Activated CD8-positive, alpha-beta memory T cell treated with anti-CD3 and anti-CD28 coated beads, Interleukin-2, amount 50 U/mL, for 48 hours (primary cell): ENCODE measurements at places on chromosomes 11 and 22.

GRCh38 chr11:24496736-24497725, at the start of gene LUZP2:
LUZP2 (plus strand) TSS chr11:24497053.
- no peak for DNase-seq

GRCh38 chr11:118050208-118050891, 26.5 kb upstream of the TMPRSS4 start:
- DNase-seq: peak; percentile 51

DNA sequence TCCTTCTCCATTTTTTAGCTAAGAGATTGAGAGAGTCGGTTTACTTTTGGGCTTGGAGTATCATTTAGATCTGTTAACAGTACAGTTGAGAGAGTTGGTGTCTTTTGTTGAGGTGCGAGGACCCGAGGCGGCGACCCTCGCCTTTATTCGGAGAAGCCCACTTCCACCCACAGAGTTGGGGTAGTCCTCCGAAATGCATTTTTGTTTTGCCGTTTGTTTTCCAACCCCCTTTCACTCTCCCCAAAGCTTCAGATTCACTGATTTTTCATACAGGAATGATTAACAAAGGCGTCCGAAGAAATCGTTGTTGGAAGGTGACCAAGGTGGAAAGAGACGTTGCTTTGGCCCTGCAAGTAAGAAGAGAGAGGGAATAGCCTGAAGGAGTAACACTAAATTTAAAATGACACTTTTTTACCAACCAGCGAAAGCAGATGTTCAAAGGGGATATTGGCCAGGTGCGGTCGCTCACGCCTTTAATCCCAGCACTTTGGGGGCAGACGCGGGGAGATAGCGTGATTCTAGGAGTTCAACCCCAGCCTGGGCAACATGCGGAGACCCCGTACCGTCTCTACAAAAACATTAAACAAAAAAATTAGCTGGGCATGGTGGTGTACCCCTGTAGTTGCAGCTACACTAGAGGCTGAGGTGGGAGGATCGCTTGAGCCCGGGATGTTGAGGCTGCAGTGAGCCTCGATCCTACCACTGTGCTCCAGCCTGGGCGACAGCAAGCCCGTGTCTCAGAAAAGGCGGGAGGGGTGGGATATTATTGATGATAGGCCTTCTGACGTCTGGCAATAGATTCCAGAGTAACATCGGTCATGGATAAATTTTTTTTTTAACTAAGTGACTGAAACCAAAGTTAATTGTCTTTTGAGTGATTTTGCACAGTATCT, 899 bp upstream of the RAB30 start:
- no peak for DNase-seq

- DNase-seq: no peak
These were observed 607.9 kb upstream of the B3GAT1 start for GRCh38 chr11:135019899-135020298.
